Glutamatergic neuron (in vitro differentiated cells): ENCODE measurements at places on chromosomes 5 and 9.

GRCh38 chr9:112447283-112447761 is 39.3 kb upstream of the KIAA1958 start:
- no peak for DNase-seq

DNA sequence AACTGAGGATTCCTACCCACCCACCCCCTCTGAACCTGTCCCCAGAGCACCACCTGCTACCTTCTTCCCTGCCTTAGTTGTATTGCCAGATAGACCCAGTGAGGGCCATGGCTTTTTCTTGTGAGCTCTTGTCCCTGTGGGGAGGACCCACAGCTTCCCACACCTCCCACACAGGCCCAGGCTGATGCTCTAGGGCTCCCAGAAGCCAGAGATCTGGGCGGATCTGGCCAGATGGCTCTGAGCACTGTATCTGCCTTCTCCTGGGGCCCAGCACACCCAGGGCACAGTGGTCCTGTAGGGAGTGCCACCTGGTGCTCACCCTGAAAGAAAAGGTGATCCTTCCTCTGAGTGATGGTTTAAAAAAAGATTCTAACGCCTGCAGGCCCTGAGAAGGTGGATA is 131.7 kb downstream of the DAB2IP start:
- DNase-seq = peak; percentile 54

- DNase-seq = no peak
Observed at GRCh38 chr9:111978616-111979015, 82.0 kb downstream of the UGCG start.

- no peak for DNase-seq
Observed at GRCh38 chr5:135371622-135372232, 27.3 kb downstream of the MACROH2A1 start.

DNA sequence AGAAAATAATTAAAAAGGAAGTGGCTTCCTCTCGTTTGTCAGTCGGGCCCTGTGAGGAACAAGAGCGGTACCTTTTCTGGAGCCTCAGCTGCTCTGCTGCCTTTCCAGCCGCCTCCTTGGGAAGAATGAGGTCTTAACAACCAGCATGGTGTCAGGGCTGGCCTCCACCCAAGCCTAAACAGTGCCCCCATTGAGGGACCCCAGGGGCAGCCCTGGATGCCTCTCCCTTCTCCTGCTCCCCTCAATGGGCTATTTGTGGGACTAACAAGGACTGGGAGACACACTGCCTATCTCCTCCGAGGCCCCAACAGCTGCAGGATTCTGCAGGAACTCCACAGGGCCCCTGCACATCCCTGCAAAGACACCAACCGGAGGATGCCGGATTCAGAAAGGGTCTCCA is 155.4 kb upstream of the MAP3K1 start:
- no peak for DNase-seq

- no peak for DNase-seq
Observed at GRCh38 chr5:68054638-68055037, 160.9 kb upstream of the PIK3R1 start.

GRCh38 chr9:123327697-123328100 is 28.3 kb upstream of the CRB2 start:
- DNase-seq = no peak

GRCh38 chr9:36933676-36934215 is 100.3 kb downstream of the PAX5 start:
- DNase-seq = no peak

- no peak for DNase-seq
Observed at GRCh38 chr5:153919161-153919560, 119.5 kb downstream of the FAM114A2 start.

DNA sequence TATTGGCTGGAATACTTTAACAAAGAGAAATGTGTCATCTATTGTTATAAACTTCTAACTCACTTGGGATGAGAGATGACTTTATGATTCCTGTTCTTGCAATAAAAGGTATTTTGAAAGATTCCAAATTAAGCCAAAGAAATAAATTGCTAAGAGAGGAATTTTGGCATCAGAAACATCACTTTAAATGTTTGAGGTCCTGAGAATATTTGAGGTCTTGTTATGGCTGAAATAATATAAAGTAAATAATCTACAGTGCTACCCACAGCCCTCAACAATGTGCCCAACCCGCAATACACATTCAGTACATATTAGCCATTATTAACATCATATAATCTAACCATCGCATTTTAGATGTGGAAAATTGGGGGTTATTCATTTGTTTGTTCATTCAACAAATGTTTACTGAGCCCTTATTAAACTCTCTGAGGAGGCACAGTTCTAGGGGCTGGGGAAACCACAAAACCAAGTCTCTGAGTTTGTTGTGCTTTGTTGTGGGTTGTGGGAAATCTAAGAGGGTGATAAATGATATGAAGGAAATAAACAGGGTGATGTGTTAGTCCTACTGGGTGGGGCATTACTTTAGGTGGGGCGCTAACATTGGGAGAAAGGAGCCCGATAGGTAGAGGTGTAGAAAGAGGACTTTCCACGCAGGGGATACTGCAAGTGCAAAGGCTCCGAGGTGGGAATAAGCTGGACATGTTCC is 135.2 kb upstream of the CLINT1 start:
- no peak for DNase-seq

GRCh38 chr9:130172161-130172857 is at the start of gene NCS1:
TSS of gene NCS1 (plus strand) at chr9:130172404. CDS start at chr9:130172664, 260 bp downstream.
- peak; percentile 93 for DNase-seq

DNA sequence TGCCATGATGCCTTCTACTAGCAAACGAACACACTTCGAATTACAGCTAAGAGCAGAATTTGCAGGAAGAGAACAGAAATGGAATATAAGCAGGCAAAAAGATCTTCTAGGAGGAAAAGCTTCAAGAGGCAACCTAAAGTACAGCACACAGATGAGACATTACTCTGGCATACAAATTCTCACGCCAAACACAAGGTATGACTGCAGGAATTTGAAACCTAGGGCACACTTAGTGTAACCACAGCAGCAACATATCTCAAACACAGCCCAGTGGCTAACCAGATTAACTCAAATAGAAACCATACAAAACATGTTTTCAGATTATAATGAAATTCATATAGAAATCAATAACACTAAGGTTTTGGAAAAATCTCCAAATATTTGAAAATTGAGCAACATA is 481.0 kb upstream of the RGMB start:
- DNase-seq = no peak

DNA sequence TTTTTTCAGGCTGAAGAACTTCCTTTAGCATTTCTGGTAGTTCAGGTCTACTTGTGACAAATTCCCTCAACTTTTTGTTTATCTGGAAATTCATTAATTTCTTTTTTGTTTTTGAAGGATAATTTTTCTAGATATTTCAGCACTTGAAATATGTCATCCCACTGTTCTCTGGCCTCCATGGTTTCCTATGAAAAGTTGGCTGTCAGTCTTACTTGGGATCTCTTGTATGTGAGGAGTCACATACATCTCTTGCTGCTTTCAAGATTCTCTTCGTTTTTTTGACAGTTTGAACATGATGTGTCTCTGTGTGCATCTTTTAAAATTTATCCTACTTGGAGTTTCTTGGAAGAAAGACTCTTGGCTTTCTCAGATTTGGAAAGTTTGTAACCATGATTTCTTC is 79.5 kb downstream of the RIC1 start:
- DNase-seq = no peak

- DNase-seq = no peak
Observed at GRCh38 chr5:76789991-76790581, 28.7 kb upstream of the F2RL1 start.

GRCh38 chr9:133787754-133788025 is 49.5 kb upstream of the SARDH start:
- DNase-seq = peak; percentile 57

DNA sequence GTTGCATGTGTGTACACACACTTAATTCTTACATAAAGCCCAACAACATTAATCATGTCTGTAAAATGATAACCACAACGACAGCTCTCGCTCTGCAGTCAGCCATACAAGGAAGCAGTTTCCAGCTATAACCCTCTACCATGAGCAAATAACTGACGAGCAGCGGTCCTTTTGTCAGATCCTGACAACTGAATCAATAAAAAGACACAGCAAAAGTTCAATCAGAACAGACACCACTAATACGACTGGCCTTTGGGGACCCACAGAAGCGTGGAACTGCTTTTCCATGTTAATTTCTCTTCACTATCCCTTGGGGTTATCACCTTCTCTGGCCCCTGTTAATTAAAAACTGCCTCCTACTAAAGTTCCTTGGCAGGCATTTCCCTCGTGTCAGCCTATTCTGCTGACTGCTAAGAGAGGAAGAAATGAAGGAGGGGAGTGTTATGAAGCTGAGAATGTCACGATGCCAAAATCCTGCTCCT is 722.8 kb upstream of the GRAMD2B start:
- peak; percentile 49 for DNase-seq

- DNase-seq = no peak
Observed at GRCh38 chr5:132464156-132464939, 26.2 kb downstream of the IRF1 start.

DNA sequence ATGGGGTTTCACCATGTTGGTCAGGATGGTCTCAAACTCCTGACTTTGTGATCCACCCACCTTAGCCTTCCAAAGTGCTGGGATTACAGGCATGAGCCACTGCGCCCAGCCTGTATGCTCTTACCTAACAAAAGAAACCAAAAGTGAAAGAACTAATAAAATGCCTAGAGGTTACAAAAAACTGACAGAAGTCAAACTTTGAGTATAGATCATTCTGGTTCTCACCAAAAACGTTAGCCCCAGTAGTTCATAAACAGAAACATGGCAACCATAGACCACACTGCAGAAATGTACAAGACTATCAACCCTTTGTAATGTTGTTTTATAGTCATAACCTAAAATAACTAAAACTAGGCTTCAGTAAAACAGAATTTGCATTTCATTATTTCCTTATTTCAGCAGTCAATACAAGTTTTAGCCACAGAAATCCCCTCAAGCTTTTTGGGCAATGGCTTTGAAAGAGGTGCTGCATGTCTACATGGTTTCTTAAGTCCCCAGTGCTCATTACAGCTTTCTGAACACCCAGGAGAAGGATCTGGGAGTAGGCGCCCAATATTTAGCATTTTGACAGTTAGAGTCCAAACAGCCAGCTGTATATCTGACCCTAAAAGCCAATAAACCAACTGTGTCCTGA is 72.5 kb downstream of the EPB41L4A start:
- no peak for DNase-seq

GRCh38 chr9:121650217-121651007 is 1.0 kb upstream of the DAB2IP start:
- peak; percentile 76 for DNase-seq

DNA sequence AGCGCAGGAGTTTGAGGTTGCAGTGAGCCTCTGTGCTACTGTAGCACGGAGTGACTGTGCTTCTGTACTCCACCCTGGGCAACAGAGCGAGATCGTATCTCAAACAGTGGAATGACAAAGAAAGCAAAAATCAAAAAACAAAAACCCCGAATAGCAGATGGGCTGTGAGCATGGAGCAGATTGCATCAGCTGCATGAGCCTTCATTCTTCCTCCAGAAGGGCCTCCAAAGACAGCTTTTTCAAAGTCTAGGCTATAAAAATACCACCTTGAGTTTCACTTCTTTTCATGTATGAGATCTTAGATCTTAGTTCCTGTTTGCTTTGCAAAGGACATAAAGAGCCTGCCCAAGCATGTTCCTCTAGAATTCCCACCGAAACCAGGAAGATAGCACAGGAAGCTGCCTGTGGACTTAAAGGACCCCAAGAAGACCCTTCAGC is 15.0 kb upstream of the HSPB3 start:
- no peak for DNase-seq

DNA sequence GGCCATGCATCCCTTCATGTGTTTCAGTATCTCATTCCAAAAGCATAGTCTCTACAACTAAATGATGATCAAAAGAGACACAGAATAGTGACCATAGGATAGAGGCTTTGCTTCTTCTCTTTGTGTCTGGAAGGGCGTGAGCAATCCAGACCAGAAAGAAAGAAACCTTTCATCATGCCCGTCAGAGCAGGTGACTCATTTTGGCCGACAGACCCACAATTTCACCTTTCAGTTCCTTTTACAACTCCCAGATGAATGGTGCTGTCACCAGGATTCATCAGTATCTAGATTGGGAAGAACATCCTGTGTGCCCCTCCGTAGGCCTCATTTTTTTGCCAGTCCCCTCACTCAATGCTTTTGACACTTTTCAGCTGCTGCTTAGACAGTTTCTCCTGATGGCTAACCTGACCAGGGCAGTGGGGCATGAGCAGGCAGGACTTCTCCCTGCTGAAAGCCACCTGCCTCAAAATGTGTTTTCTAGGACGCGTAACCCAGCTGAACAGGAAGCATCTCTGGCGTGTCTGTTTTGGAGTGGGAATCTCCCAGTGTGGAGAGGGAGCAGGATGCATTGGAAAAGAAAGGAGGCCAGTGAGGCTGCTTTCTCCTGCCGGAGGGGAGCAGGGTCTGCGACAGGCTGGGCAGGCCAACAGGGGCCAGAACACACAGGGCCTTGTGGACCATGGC is 21.2 kb downstream of the ABLIM3 start:
- DNase-seq = no peak

- DNase-seq = peak; percentile 75
Observed at GRCh38 chr9:94623253-94623652, 16.1 kb downstream of the FBP1 start.

GRCh38 chr5:98763001-98763630 is 10.3 kb upstream of the RGMB start:
- no peak for DNase-seq

GRCh38 chr5:64502196-64502595 is 3.6 kb upstream of the RGS7BP start:
- no peak for DNase-seq

DNA sequence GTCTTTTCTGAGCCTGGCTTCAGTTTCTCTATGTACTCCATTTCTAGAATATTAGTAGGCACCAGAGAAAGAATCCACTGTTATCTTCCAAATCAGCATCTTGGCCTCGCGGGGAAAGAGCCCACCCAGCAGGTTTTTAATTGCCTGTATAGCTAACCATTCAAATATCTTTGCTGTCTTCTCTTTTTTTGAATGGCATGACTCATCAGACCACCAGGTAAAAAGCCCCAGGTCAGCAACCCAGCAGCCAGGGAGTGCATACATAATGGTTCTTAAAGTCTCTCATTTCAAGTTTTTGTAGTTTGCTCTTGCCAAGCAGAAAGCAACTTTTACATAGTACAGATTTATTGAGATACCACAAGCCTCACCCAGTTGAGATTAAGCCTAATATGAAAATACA is 50.7 kb downstream of the TMEM167A start:
- DNase-seq = no peak

- DNase-seq = no peak
Observed at GRCh38 chr9:126607731-126608130, 6.0 kb upstream of the LMX1B start.

- no peak for DNase-seq
Observed at GRCh38 chr9:84254972-84255371, 85.6 kb downstream of the SLC28A3 start.

- DNase-seq = peak; percentile 65
Observed at GRCh38 chr9:84271531-84271900, 69.0 kb downstream of the SLC28A3 start.

DNA sequence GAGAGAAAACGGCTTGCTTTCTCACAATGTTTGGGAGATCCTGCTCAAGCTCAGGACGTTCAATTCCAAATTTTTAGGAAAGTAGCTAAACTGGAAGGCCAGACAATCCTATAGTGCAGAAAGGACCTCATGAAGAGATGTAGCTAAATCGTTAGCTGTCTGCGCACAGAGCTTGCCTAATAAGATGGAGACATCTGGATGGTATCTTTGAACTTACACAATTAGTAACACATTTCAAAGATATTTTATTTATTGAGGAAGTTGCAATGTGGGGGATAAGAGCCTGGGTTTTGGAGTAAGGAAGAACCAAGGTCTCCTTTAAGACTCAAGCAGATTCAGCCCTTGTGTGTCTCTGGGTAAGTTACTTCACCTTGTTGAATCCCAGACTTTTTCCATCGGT is 28.6 kb upstream of the RAB14 start:
- no peak for DNase-seq
